ENCODE measurements at places on chromosomes 4 and X.

GRCh38 chr4:153521999-153522801, 56.0 kb downstream of the TMEM131L start:
- DNase-seq, result no peak

- no peak for DNase-seq
Measured at GRCh38 chr4:86554646-86555045, 39.5 kb upstream of the PTPN13 start.

- no peak for DNase-seq
Measured at GRCh38 chr4:156870131-156870530, 101.5 kb downstream of the PDGFC start.

GRCh38 chr4:184477201-184477999, 3.0 kb upstream of the IRF2 start:
- DNase-seq, result no peak

GRCh38 chrX:133056341-133056740, 40.6 kb downstream of the USP26 start:
- DNase-seq, result no peak

DNA sequence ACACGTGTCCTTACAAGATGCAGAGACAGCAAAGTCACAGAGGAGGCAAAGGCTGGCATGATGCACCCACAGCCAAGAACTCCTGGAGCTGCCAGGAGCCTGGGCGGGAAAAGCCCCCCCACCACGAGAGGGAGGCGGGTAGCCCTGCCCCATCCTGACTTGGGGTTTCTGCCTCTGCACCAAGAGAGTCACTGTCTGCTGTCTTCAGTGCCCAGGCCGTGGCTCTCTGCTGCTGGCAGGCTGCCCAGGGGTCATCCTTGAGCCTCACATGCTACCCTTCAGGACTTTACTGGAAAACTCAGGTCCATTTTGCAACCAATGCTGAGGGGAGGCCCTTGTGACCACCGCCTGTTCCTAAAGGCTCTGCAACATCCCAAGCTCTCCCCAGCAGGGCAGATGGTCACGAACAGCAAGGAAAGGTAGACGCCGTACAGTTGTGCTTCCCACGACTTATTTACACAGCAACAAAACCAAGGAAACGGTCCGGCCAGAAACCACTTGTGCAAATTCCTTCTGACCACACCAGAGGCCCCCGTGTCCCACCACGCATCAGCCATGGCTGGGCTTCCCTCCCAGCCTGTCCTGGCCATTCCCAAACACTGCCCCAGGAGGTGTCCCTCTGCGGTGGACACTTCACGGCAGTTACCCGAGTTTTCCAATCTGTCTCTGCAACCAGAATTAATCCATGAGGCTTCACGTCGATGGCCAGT, 56.9 kb downstream of the ACOX3 start:
- DNase-seq, result no peak

GRCh38 chrX:15600049-15600448, 711 bp downstream of the ACE2 start:
- DNase-seq, result no peak

GRCh38 chr4:84809946-84810345, 156.5 kb downstream of the WDFY3 start:
- DNase-seq, result no peak

DNA sequence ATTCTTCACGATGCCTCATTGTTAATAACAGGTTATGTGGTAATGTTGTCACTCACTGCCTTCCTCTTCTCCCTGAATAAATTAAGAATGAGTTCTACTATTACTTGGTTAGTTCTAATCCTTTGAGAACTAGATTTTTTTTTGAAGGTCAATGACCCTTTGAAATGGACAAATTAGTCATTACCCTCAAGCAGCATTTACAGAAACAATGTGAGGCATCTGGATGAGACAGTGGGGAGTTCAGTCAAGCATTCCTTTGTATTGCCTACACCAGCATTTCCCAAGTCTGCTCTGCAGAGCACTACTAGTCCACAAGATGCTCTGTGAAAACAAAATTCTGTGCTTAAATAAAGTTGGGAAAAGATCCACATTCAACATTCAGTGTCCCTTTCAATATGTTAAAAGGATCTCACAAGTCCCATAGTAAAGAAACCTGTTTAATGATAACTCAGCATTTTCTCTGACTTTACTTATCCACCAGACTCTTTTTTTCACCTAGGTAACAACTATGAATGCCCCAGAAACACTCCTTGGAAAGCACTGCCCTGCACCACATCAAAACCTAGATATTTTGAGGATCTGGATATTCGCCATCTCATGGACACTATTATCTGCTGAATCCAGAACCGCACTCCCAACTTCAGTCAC, 60.6 kb downstream of the CHRDL1 start:
- DNase-seq, result no peak

Data from SJSA1 (cell line).